Muscle of leg (tissue), 16 donors: ENCODE measurements at places on chromosomes 6 and 20. TPM values are rescaled to one million over a fixed set of nuclear protein-coding genes. Genes with fewer than 3 reads are reported as not detected.

BNIP5 gene
- total RNA-seq, result 0.04 TPM

LZTS3 gene
- total RNA-seq, result 2.2 TPM

DYNLT2 gene
- total RNA-seq, result 3.1 TPM

MUCL3 gene
- not detected for total RNA-seq

DNA sequence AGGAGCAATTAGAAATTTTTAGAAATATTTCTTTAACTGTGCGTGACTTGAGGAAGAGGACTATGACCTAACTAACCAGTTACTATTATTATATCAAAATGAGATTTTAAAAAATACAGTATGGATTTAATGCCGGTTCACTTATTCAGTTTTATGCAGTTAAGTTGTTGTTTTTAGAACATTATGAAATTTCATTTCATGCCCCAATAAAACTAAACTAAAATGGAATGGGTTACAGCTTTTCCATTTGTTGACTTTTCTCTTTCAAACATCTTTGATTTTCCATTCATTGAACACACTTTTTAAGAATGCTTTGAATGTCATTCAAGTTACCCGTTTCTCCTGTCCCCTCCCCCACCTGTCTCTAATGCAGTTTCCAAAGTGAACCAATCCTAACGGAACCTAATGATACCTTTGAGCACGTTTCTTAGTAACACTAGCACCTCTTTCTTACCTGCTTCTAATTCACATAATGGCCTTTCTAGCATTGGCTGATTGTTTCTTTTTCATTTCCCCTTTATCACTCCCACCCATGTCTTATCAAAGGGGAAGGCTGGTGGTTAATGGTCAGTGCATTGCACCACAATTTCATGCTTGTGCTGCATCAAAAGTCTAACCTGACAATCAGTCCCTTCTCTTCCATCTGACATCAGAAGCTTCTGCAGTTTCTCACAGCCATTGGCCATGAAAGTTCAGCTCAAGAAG is 262.2 kb upstream of the TAB2 start:
- no peak for DNase-seq

GRCh38 chr20:45792317-45793118 is 764 bp downstream of the DNTTIP1 start:
- no peak for DNase-seq

DNA sequence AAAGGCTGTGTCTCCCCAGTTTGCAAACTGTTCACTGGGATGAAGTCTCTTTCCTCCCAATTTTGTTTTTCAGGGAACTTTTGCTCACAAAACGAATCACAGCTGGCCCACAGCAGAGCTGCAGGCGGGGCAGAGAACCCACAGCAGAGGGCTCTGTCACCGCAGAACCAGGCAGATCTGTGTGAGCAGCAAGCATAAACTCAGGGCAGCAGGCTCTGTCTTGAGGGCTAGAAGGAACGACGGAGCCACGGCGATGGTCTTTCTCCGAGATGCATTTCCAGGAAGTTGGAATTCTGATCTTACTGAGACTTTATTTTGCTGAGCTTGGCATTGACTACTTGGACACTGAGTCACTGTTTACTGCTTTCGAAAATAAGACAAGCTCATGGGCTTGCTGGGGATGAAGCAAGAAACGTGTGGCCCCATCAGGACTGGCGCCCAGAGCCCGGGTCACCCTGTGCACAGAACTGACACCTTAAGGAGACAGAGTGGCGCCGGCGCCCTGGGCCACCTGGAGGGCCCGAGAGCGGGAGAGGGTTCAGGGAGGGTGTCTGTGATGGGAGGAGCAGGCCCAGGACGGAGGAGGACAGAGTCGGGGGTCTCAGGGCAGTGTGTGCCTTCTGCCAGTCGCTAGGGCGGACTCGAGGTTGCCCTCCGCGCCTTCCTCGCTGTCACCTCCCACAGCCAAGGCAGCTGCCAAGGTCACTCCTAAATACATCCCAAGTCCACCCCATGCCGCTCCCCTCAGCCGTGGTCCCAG is 106.3 kb upstream of the NXT1 start:
- no peak for DNase-seq

GRCh38 chr6:5679270-5679669 is 327.5 kb downstream of the NRN1 start:
- DNase-seq, result no peak

GRCh38 chr6:111250791-111251354 is 163.6 kb downstream of the SLC16A10 start:
- DNase-seq, result no peak

GRCh38 chr20:59385480-59385879 is 85.1 kb downstream of the EDN3 start:
- DNase-seq, result peak; percentile 72

DNA sequence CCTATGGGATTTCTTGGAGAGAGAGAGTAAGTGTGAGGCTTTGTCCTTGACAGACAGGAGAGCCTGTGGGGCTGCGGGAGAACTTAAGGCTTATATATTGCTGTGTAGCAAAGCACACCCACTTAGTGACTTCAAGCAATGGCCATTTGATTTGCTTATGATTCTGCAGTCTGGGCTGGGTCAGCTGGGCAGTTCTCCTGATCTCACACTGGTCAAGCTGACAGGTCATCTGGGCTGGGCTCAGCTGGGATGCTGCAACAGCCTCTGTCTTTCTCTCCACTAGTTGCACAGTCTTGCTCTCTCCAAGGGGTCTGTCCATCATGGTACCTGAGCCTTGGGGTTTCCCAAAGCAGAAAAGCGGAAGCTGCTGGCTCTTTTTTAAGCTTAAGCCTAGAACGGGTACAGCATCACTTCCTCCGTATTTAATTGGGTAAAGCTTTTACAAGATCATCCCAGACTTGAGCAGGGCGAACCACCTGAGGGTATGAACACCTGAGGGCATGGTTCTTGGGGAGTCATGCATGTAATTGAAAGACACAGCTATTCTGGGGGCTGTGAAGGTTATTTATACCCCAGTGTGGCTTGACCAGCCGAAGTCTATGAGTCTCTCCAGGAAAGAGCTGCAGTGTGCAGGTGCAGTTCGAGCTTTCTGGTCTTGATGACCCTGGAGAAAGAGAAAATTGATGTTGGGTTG is 13.3 kb upstream of the GGTLC1 start:
- DNase-seq, result no peak
